ENCODE measurements at places on chromosomes 2 and 18. TPM values are rescaled to one million over a fixed set of nuclear protein-coding genes. Genes with fewer than 3 reads are reported as not detected.

- no peak for DNase-seq
These were observed 3.2 kb upstream of the GLS start for GRCh38 chr2:190877436-190877835.

GRCh38 chr2:194927489-194927888 lies 729.5 kb upstream of the SLC39A10 start:
- no peak for DNase-seq

GRCh38 chr18:13558790-13559189 lies 167.6 kb downstream of the FAM210A start:
- DNase-seq = no peak

- no peak for DNase-seq
These were observed 8.5 kb upstream of the ANKRD62 start for GRCh38 chr18:12085136-12085535.

DNA sequence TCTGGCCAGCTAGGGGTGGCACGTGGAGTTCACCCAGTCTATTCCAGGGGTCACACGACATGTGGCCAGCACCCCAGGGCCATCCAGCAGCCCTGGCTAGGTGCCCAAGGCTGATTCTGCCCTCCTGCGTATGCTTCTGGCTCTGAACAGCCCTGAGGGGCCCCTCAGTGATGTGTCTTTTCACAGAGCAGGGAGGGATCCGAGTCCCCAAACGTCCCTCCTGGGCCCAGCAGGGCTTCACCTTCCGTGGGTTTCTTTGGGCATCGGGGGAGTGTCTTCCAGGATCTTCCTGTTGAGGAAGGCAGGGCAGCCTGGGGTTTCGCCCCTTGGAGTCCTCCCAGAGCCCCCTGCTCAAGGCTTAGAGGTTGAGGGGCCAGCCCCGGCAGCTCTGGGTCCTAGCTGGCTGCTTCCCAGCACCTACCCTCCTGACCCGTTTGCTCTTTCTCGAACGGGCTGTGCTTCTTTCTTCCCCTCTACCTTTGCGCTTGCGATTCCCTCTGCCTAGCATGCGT lies 165.9 kb downstream of the DYSF start:
- DNase-seq = no peak

DNA sequence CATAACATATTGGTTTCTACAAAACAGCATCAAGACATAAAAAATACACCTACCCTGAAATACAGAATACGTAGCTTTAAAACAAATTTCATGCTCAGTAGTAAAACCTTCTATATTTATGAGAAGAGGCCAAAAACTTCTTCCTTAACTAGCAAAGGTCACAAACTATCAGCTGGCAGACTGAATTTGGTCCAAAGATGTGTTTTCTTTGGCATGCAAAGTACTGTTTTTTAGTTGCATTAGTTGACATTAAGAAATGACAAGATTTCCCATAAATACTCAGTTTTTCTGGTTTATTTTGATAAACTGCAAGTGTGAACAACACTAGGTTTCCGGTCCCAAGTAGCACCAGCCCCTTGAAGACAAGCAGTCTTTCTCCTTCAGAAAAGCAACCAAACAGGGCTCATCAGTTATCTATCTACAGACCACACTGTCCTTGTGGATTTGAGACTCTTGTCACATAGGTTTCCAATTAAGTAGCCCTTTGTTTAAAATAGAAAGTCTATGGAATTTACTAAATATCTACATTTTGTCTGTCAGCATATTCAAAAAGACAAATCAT lies 35.6 kb downstream of the SLC25A12 start:
- DNase-seq = no peak

GRCh38 chr2:226623587-226624368 lies 175.8 kb downstream of the IRS1 start:
- DNase-seq = no peak

RFX8 gene
- not detected for total RNA-seq

DNA sequence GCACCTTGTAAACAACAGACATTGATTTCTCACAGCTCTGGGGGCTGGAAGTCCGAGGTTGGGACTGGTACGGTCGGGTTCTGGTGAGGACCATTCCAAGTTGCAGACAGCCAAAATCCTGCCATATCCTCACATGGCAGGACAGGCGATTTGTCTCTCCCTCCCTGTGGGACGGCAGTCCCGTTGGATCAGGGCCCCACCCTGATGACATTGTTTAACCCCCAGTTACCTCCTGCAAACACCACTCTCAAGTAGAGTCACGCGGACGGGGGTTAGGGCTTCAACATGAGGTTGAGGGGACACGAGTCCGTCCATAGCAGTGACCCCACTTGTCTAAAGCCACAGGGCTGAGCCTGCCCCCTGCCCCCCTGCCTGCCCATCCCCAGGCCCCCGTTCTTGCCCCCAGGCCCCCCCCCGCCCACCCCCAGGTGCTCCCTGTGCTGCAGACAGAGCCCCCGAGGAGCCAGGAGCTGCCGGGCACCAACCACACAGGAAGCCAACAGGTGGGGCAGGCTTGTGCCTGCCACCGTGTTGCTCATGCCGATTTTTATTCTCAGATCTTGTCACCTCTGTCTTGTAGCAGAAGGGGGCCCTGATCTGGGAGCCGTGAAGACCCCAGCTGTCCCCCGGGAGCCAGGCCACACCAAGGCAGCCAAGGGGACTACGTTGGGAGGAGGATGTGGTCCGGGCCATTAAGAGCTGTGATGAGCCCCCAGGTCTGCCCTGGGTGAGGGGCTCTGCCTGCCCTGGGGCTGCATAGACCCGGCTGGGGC lies 82.2 kb downstream of the NFATC1 start:
- peak; percentile 3 for DNase-seq

DNA sequence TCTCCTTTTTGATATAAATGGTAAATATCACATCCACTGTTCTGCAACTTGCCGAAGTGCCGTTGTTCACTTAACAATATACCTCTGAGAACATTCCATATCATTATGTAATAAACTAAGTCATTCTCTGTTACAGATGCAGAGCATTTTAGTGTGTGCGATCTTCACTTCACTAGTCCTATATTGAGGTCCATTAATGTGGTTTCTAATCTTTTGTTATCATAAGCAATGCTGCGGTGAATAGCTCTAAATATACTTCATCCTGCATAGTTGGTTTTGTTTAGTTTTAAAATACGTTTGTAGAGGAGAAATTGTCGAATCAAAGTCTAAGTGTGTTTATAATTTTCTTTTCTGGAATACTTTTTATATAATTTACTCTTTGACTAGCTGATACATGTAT lies 280.3 kb upstream of the TRIB2 start:
- no peak for DNase-seq

ANTXR1 gene
- total RNA-seq = 31.2 TPM

ANKAR gene
- total RNA-seq = 8.1 TPM

TUBA3E gene
- total RNA-seq = 69.5 TPM

GRCh38 chr2:170703776-170704476 lies 11.2 kb upstream of the SP5 start:
- DNase-seq = no peak

GRCh38 chr2:3586220-3586619 lies 8.7 kb upstream of the COLEC11 start:
- no peak for DNase-seq

DNA sequence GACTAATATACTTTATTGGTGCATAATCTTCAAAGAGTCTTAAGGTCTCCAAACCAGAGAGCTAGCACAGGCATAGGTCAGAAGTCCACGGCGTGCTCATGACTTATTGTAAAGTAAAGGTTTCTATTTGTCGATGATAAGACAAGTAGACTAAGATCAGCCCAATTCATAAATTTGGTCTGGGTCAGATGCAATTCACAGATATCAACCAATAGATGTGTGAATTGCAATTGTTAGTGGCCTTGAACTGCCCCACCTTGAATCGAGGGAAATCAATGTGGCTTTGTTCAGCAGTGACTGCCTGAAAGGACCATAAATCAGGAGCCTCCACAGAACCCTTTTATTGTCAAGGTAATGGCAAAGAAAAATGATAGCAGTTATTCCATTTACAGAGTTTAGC lies 39.1 kb upstream of the CPS1 start:
- DNase-seq = no peak

KCNIP3 gene
- total RNA-seq = 8.4 TPM

DNA sequence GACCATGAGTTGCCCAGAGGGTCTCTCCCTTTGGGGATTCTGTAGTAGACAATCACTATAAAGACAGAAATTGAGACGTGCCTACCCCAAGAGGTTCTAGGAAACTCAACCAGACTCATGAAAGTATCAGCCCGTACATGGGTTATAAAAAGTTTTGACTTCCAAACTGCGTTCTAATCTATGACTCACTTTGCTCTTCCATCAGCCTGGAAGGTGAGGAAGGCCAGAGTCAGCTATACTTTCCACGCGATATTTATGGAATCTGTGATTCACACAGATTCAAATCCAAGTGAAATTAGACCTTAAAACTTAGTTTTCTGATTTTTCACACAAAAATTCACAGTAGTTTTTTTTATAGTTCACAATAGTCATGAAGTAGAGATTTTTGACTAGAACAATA lies 7.7 kb upstream of the LYPD1 start:
- no peak for DNase-seq

QPCT gene
- total RNA-seq = 1.2 TPM

ARHGEF33 gene
- 0.32 TPM for total RNA-seq

Data from Right ventricle myocardium superior (tissue), 1 donor.